ENCODE measurements at places on chromosomes 3 and 15. TPM values are rescaled to one million over a fixed set of nuclear protein-coding genes. Genes with fewer than 3 reads are reported as not detected.

The DISP2 gene
- total RNA-seq, result 1.1 TPM

DNA sequence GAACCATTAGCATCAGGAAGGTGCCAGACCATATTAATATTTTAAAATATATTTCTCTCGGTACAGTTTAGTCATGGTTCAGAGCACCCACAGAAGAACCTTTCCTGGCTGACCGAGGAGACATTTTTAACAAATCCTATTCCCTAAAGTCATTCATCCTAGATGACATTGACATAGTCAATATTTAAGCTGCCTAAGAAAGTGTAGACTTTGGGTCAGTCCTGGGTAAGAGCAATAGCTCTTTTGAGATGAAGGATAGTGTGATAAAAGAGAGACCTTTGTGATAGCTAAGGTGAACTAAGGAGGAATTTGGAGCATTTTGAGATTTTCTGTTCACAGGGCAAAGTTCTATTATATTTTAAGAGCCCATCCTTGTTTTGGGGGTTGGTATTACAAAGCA is 47.5 kb downstream of the ZNF609 start:
- no peak for DNase-seq

GRCh38 chr15:69434679-69435078 is 17.9 kb upstream of the RPLP1 start:
- no peak for DNase-seq

GRCh38 chr3:178381555-178381954 is 154.7 kb upstream of the KCNMB2 start:
- DNase-seq, result no peak

DNA sequence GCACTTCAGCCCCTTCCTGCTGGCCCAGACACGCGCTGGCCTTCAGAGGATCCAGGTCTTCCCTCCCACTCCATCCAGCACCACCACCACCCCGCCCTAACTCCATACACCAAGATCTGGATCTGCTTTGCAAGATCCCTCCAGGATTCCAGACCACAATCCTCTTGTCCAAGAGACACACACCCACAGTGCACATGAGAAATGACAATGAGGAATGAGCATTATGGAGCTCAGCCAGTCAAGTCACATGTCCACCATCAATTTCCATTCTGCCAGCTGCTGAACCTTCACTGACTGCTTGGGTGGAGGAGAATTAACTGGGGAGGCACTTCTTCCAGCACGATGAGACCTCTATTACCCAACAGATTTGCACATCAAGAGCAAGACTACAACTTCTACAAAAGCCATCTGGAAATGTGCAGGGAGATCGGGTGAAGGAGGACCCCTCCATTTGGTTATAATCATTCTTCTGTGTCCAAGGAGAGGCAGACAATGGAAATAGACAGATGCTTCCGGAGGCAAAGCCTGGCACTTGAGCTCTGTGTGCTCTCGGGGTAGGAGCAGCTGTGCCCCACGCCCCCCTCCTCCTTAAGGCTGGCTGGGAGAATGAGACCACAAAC is 12.3 kb upstream of the SPATA12 start:
- peak; percentile 78 for DNase-seq

DNA sequence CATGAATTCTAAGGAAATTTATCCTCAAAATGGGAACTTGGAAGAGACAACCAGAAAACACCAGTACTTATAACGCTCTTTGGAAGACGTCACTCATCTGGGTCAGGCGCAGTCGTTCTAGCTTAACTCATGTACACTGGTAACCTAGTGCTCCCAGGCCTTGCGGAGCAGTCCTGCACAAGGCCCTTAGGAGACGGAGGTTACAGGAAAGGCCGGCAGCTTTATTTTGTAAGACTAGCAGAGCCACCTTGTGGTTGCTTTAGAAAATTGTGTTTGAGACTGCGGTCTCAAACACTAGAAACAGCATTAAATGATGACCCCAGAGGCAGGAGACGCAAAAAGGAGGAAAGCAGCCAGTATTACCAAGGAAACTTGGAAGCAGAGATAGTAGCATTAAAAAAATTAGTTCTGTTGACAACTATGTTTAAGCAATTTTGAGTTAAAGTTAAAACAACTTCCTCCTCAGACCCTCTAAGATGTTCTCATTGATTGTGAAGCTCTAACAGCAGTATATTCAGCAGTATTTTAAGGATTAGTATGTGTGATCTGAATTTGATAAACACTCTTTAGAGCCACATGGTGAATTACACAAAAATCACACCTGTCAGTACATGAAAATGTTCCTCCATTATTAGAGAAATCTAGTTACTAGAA is 141.9 kb upstream of the C2CD4B start:
- DNase-seq, result peak; percentile 79

The RPL4 gene
- 2,778 TPM for total RNA-seq

DNA sequence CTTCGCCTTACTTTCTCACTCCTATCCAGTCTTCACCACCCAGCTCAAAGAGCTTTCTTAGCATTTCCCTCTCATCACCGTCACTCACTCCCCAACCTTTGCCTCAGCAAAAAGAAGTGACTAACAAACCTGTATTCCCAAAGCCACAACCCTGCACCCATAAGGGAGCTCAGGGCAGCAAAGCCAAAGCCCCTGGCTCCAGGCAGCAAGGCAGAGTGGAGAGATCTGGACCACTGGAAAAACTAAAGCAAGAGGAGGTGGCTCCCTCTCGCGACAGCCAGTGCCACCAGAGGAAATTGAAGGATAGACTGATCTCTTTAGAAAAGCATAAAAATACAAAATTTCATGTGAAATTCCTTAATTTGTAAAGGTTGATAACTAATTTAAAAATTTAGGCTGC is 25.1 kb upstream of the CDCP1 start:
- DNase-seq, result no peak

GRCh38 chr3:46863261-46863782 is at the start of gene MYL3:
TSS of gene MYL3 (minus strand) at chr3:46863444. CDS start at chr3:46863390, 54 bp downstream.
- peak; percentile 43 for DNase-seq

DNA sequence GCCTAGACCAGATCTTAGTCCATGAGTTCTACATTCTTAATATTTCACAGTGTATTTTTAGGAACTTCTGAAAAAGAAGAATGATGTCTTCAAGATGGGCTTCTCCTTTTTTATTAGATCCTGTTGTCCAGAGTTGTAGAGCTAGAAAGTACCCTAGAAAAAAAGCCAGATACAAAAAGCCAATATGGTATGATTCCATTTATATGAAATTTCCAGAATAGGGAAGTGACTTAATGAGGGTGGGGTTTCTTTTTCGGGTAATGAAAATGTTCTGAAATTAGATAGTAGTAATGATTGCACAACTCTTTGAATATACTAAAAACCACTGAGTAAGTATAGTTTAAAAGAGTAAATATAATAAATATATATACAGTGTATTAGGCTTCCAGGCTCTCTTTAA is 116.9 kb downstream of the NFKBIZ start:
- no peak for DNase-seq

- no peak for DNase-seq
Measured at GRCh38 chr3:18575573-18575972, 150.4 kb upstream of the SATB1 start.

The PYGO1 gene
- total RNA-seq, result 19.7 TPM

DNA sequence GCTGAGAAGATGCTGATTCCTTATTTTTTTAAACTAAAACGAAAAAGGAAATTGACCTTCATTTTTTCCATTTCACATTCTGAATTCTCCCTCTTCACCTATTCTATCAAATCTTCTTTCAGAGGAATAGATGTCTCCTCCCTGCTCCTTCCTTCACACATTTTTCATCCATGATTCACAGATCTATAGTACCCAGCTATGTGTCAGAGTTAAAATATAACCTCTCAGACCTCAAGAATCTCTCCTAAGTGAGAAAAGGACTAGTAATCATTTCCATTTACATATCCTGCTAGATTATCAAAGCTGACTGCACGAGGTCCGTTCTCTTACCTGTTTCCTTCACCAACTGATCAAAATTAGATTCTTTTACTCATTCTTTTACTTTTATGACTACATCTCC is 1297.6 kb upstream of the ALCAM start:
- DNase-seq, result no peak

The RASL12 gene
- 71.7 TPM for total RNA-seq

The SHF gene
- 13.2 TPM for total RNA-seq

The THRB gene
- total RNA-seq, result 49.5 TPM

- no peak for DNase-seq
Measured at GRCh38 chr3:129732200-129732876, 125.9 kb upstream of the PLXND1 start.

- DNase-seq, result no peak
Measured at GRCh38 chr3:139655909-139656595, 21.7 kb downstream of the NMNAT3 start.
